ENCODE measurements at places on chromosomes 3 and 15. TPM values are rescaled to one million over a fixed set of nuclear protein-coding genes. Genes with fewer than 3 reads are reported as not detected.

The LRRN1 gene
- total RNA-seq = 3.8 TPM

The EPHA6 gene
- not detected for total RNA-seq

GRCh38 chr3:111324645-111325044 lies 217.4 kb upstream of the CD96 start:
- DNase-seq = no peak

- no peak for DNase-seq
These were observed 35.0 kb upstream of the CAPN7 start for GRCh38 chr3:15171096-15171495.

DNA sequence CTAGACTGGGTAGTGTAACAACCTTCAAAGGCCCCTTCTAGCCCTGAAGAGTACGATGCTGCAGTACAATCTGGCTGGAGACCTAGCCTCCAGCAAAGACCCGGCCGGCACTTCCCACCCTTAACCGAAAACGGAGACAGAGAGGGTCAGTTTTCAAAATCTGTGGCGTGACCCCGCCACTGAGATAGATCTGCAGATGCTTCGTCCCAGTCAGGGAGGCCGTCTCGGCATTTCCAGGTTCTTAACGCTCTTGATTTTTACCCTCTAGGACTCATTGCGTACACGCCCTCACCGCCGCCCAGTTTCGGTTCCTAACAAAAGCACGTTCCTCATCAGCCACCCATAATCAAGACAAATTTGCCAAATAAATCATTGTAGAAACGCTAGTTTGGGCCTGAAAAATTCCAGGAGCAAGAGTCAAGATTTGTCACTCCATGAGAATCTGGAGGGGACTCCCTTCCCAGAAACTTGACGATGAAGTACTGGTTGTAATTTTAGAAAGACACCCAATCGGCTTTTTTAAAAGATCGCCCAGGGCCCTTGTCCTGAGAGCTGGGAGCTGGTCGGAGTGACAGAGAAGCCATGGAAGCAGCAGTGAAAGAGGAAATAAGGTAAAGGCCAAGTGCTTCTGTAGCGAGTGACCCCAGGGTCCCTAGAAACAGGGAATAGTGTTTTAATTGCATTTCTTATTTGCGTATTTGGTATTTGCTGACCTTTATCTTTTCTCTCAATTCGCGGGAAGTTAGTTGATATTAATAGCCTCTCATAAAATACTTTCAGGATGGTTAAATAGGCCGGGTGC lies 868 bp upstream of the TMEM87A start:
- peak; percentile 64 for DNase-seq

DNA sequence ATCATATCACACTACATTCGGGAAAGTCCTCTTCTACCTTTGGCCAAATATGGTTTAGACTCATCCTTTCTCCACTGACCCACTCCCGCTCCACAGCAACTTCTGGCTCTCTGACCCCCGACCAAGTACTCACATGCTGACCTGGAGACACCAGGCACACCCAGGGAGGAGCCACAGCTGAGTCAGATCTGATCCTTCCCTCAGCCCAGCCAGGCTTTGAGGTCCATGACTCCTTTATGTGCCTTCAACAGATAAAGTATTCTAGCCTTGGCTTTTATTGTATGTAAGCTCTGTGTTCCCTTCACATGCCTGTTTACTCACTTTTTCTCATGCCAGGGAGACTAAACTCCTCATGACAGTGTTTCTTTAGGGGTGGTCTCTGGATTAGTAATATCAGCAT lies 166.9 kb upstream of the UMPS start:
- no peak for DNase-seq

DNA sequence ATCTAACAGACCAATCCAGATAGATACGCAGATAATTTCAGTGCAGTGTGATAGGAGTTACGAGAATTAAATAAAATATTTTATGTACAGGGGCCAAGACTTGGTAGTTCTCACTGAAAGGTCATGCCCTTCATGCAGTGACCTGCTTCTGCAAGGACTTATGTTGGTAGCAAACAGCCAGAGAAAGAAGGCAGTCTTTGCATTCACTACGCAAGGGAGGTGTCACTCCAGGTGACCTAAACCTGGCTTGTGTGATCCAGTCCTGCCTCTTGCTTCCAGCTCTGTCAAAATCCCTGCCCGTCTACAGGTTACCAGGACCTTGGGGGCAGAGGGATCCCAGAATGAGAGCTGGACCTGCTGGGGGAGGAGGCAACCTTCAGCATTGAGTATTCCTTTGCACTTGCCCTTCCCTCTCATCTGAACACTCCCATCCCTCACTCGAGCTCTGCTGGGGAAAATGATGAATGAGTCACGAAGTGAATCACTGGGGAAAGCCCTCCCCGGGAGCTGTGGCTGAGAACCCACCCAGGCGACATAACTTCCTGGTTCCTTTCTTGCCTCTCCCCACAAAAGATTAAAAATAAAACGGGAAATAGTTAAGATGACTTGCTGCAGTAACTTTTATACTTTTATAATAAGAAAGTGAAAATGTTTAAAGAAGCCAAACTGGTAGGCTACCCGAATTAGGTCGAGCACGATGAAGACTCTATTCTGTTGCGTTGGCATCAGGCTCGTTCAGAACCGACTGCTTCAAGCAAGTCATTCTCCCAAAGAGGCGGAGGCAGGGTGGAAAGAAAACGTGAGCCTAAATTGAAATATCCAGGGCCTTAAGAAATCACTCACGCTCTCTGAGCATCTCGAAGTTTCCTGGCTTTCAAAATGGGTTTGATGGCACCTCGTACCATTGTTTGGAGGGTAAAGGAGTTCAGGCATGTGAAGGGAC lies 216.1 kb downstream of the SLCO3A1 start:
- peak; percentile 82 for DNase-seq

GRCh38 chr3:110248666-110249065 lies 823.0 kb upstream of the NECTIN3 start:
- DNase-seq = no peak
